ENCODE measurements at places on chromosomes 1 and 21. TPM values are rescaled to one million over a fixed set of nuclear protein-coding genes. Genes with fewer than 3 reads are reported as not detected.
A peak's percentile ranks its signal among the peaks of the same experiment; 100 is the strongest.

DNA sequence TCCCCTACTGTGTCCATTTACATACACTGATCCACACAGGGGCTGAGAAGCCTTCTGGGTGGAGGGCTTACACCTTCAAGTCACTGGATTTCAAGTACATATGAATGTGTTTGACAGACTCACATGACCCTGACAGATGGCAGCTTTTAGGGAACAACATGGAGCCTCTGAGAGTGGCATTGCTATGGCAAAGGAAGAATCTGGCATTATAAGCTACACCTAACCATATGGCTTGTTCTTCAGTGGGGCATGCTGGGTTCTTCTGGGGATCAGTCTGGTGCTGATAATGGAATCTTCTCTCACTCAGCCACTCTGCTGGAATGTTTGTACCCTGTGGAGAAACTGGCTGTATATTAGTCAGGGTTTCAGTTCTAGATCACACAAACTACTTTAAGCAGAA is 68.5 kb upstream of the PDE4B start:
- H3K36me3 ChIP-seq: no peaks in the 10 kb centered on the region
- no peak overlapping the region for H3K4me3 ChIP-seq
- DNase-seq: no peak
- H3K27ac ChIP-seq: no peak overlapping the region
- H3K4me1 ChIP-seq: no peaks in the 10 kb centered on the region

DNA sequence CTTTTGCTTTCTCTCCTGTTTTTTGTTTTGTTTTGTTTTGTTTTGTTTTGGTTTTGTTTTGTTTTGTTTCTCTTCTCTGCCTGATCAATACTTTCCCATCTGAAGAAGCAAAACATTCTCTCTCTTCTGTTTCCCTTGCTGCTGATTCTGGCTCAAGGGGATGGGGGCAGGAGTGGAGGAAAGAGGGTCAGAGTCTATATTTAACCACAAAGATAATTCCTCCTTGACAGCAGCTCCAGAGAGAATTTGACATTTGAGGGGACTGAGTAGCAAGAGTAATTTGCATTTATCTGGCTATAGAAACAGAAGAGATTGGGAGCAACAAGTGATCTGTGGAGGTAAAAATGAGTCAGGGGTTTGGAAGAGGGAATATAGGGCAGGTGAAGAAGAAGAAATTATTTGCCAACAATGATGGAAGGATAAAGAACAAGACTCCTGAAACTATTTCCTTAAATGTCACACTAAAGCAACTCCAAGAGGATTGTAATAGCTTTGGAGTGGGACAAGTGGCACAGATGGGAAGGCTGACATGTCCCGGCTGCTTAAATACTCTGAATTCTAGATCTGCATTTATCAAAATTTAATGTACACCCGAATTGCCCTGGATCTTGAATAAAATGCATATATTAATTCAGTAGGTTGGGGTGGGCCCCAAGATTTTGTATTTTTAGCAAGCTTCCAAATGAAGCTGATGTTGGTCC is 349.3 kb upstream of the PLXNA2 start:
- no peaks in the 10 kb centered on the region for H3K36me3 ChIP-seq
- H3K4me3 ChIP-seq: no peak overlapping the region
- no peaks in the 10 kb centered on the region for H3K4me1 ChIP-seq
- H3K27me3 ChIP-seq: peaks cover 3% of the 10 kb centered on the region
- no peak for DNase-seq

DNA sequence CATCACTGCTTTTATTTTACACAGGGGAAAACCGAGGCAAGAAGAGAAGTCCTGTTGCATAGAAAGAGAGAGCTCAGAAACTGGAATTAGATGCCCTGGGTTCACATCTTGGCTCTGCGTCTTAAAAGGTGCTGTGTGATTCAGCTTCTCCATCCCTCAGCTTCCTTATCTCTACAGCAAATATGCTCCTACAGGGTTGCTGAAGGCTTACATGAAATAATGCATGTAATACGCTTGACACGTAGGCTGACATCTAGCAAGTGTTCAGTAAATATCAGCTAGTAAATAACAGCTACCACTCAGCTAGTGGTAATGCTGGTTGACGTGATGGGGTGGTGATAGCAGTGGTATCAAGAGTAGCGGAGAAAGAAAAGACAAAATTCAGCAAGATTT is 77.1 kb upstream of the CD55 start:
- no peak overlapping the region for H3K27ac ChIP-seq
- H3K4me3 ChIP-seq: no peak overlapping the region
- H3K4me1 ChIP-seq: no peaks in the 10 kb centered on the region
- H3K27me3 ChIP-seq: no peaks in the 10 kb centered on the region
- no peaks in the 10 kb centered on the region for H3K36me3 ChIP-seq

DNA sequence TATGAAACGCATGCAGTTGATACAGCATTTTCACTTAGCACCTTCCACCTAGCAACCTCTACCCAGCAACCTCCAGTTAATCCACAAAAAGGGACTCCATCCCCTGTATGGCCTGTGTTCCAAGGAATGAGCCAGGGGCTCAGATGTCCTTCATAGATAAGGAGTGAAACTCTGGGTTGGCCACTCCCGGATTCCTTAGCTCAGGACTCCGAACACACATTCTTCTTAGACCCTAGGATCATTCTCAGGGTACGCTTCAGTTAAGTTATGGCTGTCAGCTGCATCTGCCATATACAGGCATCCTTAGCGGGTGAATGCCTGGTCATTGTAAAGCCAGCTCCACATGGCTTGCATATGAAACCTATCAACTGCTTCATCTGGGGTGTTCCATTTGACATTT is 15.9 kb upstream of the IFI6 start:
- DNase-seq: no peak
- no peaks in the 10 kb centered on the region for H3K4me1 ChIP-seq
- H3K27me3 ChIP-seq: no peaks in the 10 kb centered on the region
- H3K4me3 ChIP-seq: no peak overlapping the region
- no peak overlapping the region for H3K27ac ChIP-seq

TNFSF4 gene
- polyA plus RNA-seq: not detected

- DNase-seq: no peak
- no peaks in the 10 kb centered on the region for H3K27me3 ChIP-seq
- no peak overlapping the region for H3K27ac ChIP-seq
- H3K36me3 ChIP-seq: peaks cover 2% of the 10 kb centered on the region
- no peak overlapping the region for H3K4me3 ChIP-seq
These were observed 17.4 kb downstream of the NDUFS5 start for GRCh38 chr1:39043513-39043912.

DNA sequence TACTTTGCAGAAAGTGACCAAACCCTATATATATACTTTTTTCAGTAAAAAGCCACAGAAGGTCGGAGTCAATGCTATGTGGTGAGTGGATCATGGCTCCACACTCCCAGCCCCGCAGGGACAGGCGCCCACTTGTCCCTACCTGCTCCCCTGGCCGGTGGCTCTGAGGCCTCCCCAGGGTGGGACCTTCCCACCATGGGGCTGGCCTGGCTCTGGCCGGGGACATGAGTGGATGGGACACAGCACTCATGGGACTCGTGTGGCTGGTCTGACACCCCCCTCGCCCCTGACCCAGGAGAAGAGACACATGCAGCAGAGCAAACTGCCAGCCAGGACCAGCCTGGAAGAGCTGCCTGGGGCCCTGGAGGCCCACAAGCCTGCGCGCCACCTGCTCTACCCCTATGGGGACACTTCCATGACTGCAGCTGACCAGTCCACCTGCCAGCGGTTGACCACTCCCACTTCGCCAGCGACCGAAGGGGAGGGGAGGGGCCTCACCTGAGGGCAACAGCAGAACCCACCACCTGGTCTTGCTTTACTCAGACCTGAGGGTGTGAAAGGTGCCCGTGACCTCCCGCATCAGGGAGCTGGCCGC is 2.2 kb downstream of the SPATC1L start:
- peak; percentile 46 for DNase-seq
- no peak overlapping the region for H3K27ac ChIP-seq
- H3K36me3 ChIP-seq: no peaks in the 10 kb centered on the region
- H3K4me1 ChIP-seq: no peaks in the 10 kb centered on the region
- H3K27me3 ChIP-seq: no peaks in the 10 kb centered on the region

- no peaks in the 10 kb centered on the region for H3K4me1 ChIP-seq
- H3K4me3 ChIP-seq: no peak overlapping the region
- H3K27me3 ChIP-seq: no peaks in the 10 kb centered on the region
- no peak for DNase-seq
These were observed 13.6 kb downstream of the PFKL start for GRCh38 chr21:44313451-44313850.

GRCh38 chr1:157562515-157562914 is 10.2 kb upstream of the FCRL5 start:
- H3K36me3 ChIP-seq: no peaks in the 10 kb centered on the region
- no peaks in the 10 kb centered on the region for H3K4me1 ChIP-seq
- H3K27ac ChIP-seq: no peak overlapping the region
- peaks cover 2% of the 10 kb centered on the region for H3K27me3 ChIP-seq
- no peak overlapping the region for H3K4me3 ChIP-seq

- DNase-seq: no peak
- H3K4me1 ChIP-seq: no peaks in the 10 kb centered on the region
- no peak overlapping the region for H3K4me3 ChIP-seq
- H3K36me3 ChIP-seq: no peaks in the 10 kb centered on the region
- no peaks in the 10 kb centered on the region for H3K27me3 ChIP-seq
These were observed 302.6 kb upstream of the C1orf87 start for GRCh38 chr1:60376196-60376595.

DNA sequence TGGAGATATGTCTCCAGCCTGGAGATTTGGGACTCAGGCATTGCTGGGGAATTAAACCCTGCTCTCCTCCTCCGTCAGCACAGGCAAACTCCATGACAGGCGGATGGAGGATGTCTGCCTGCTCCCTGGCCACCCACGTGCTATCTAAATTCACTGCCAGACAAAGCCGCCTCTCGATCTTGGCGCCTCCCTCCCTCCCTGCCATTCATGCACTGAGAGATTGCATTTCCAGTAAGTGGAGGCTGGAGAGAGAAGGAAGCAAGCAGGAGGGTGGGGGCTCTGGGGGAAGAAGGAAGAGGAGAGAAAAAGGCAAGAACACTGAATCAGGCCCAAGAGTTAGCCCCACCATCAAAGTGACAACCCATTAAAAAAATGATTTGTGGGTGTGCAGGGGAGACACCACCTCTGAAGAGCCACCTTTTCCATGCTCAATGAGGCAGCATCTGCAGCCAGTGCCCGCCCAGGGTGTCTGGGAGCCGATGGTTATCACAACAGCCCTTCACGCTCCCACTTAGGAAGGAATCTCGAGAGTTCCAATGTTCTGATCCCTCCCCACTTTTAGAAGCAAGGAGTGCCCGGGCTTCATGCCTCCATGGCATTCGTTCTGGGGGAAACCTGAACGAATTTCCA is 183.0 kb downstream of the HIVEP3 start:
- no peaks in the 10 kb centered on the region for H3K36me3 ChIP-seq
- DNase-seq: peak; percentile 58
- H3K4me1 ChIP-seq: no peaks in the 10 kb centered on the region

GRCh38 chr1:15322648-15323350 is 75.8 kb downstream of the FHAD1 start:
- DNase-seq: no peak
- H3K4me1 ChIP-seq: no peaks in the 10 kb centered on the region
- no peaks in the 10 kb centered on the region for H3K36me3 ChIP-seq
- H3K27ac ChIP-seq: no peak overlapping the region

- H3K27me3 ChIP-seq: no peaks in the 10 kb centered on the region
- no peak overlapping the region for H3K27ac ChIP-seq
- H3K36me3 ChIP-seq: no peaks in the 10 kb centered on the region
- peaks cover 5% of the 10 kb centered on the region for H3K4me1 ChIP-seq
- H3K4me3 ChIP-seq: peak overlapping the region; percentile 64
These were observed 843 bp downstream of the DIP2A start for GRCh38 chr21:46459356-46460112.

DNA sequence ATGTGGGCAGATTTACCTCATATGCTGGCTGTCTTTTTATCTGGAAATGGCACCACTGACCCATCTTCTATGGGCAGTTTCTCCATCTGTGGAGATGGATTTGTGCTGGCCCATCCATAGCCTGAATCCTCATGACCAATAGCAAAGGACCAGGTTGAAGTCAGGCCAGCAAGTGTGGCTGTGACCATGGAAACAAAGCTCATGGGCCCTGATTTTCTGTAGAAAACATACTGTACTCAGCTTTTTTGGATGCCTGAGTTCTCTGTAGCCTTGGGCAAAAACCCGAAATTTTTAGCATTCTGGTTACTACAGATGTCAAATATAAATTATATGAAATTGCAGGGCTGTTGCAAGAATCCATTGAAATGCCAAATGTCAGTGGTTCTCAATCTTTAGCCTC is 155.0 kb downstream of the PLXNA2 start:
- H3K4me3 ChIP-seq: no peak overlapping the region
- H3K4me1 ChIP-seq: no peaks in the 10 kb centered on the region
- H3K27ac ChIP-seq: no peak overlapping the region
- H3K36me3 ChIP-seq: peaks cover 8% of the 10 kb centered on the region
- no peak for DNase-seq

LRRC71 gene
- polyA plus RNA-seq: not detected

LIPI gene
- polyA plus RNA-seq: not detected

FAM72C gene
- polyA plus RNA-seq: not detected
